ENCODE measurements at places on chromosomes 3 and 15.

DNA sequence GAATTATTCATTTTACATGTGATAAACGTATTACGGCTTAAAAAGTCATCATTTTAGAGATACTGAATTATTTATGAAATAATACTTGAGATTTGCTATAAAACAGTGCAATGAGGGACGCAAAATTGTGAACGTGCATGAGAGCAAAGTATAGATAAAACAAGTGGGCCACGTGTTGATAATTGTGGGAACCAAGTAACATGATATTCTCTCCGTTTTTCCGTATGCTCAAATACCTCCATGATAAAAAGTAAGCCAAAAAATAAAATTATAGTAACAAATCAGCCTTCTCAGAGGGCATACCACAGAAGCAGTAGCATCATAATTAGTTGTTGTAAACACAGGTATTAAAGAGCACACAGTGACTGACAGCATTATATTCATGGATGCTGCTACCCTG, 42.6 kb downstream of the SFMBT1 start:
- no peak for ATAC-seq

DNA sequence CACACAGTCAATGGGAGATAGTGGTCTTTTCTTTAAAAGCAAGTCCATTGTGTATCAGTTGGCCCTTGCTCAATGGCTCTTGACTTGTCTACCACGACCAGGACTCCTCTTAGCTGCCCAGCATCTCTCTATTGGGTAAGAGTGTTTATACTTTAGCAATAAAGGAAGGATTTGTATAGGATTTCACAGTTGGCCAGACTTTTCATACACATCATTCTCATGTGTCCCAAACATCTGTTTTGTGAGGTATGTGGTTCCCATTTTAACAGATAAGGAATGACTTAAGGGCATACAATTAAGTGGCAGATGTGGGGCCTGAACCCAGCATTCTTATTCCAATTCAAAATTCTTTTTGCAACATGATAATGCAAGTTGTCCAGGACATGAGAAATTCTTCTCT, 191.5 kb downstream of the CHST2 start:
- no peak for ATAC-seq

GRCh38 chr3:53700441-53700840, 145.8 kb downstream of the CHDH start:
- no peak for ATAC-seq

DNA sequence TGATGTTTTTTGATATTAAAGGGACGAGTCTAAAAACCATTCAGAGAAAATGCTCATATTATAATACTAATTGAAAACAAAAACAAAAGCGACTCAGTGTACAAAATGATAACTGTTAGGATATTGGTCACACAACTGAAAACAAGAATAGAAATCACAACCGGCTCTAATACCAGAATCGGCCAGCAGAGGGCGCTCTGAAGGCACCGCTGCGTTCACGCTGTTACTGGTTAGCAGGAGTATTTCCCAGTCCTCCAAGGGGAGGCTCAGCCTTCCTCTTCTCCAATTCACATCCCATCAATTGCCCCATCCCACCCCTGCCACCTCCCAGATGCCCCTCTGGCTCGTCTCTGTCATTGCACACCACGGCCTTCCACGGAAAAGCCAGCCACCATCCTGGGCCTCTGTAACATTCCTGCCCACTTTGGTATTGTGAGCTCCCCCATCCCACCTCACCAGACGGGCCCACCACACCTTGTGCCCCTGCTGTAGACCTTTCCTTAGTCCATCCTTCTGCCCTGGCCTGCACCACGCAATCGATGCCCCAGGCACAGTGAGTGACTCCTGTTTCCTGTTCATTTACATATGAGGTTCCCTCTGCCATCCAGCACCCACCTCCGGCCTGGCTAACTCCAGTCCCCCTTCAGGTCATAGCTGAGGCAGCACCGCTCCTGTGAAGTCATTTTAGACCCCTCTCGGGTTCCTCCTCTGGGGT, 8.5 kb downstream of the FAM107A start:
- ATAC-seq = peak; percentile 39

GRCh38 chr15:47337836-47338235, 379.5 kb upstream of the SEMA6D start:
- ATAC-seq = peak; percentile 29

GRCh38 chr15:35886765-35887164, 340.8 kb upstream of the DPH6 start:
- ATAC-seq = no peak

GRCh38 chr15:31179693-31180092, 78.2 kb upstream of the TRPM1 start:
- no peak for ATAC-seq

- ATAC-seq = no peak
Observed at GRCh38 chr3:149162007-149162406, 32.6 kb downstream of the HPS3 start.

DNA sequence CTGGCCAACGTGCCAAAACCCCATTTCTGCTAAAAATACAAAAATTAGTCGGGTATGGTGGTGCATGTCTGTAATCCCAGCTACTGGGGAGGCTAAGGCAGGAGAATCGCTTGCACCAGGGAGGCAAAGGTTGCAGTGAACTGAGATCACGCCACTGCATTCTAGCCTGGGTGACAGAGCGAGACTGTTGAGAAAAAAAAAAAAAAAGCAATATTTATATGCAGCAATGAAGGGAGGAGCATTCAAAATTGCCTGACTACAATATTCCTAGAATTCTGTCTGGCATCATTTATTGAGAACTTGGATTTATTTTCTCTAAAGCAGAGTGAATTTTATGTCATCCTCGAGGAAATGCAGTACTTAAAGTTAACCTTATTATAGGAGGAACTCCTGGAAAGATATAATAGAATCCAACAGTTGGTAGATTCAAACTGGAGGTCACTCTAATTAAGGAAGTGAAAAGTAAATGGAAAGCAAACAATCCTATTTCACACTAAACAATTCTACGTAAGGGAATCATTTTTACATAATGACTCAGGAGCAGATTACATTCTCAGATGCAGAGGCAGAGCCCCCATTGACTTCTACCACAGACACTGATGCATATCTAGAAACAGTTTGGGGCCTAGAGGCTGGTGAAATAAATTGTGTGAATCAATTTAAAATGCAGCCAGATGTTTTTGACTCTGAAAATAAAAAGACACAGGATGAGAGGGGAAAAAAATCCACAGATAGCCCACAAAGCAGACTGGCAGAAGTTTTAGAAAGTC, 82.1 kb upstream of the FHIT start:
- no peak for ATAC-seq

GRCh38 chr15:69559440-69560190, 107.0 kb downstream of the RPLP1 start:
- ATAC-seq = no peak

DNA sequence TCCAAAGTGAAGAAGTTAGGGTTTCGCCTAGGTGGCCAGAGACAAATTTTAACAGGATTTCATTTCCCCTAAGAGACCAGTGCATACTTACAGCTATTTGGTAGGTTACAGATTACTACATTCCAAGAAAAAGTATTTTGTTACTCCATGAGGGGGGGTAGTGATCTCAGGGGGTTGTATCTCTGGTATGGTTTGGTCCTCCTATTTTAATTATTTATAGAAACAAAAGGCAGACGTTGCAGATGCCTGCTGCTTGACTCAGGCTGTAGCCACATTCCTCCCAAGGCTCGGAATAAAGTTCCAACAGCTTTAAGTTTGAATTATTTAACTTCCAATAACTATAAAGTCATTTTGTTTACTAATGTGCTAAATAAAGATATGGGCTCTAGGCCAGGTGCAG, 1.3 kb upstream of the TRIM59 start:
- ATAC-seq = no peak
